ENCODE measurements at places on chromosomes 13 and 19.
A peak's percentile ranks its signal among the peaks of the same experiment; 100 is the strongest.

DNA sequence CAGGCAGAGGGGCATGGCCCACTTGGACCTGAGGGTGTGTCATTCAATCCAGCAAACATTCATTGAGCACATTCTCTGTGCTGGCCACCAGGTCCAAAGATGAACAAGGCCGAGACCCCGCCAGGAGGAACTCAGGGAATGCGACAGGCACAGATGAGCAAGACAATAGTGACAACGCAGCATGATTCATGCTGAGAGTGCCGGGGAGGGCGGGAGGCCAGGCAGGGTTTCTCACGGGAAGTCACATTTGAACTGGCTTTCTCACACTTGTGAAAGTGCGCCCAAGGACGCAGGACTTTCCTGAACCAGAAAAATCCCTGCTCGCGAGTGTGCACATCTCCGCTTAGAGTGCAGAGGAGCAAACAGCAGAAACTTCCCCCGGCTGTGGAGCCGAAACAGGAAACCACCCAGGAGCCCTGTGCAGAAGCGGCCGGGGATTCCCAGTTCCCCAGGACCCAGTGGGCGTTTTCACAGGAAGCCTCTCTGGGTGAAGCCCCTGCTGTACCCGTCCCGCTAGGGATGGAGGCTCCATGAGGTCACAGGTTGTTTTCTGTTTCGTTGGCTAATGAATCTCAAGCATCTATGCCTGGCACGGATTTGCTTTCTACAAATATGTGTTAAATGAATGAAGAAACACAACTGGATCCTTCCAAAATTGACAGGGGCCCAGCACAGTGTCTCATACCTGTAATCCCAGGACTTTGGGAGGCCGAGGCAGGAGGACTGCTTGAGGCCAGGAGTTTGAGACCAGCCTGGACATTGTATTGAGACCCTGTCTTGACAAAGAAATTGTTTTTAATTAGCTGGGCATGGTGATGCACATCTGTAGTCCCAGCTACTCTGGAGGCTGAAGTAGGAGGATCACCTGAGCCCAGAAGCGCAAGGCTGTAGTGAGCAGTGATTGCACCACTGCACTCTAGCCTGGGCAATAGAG lies 68.4 kb upstream of the TM9SF2 start:
- peak; percentile 62 for DNase-seq

DNA sequence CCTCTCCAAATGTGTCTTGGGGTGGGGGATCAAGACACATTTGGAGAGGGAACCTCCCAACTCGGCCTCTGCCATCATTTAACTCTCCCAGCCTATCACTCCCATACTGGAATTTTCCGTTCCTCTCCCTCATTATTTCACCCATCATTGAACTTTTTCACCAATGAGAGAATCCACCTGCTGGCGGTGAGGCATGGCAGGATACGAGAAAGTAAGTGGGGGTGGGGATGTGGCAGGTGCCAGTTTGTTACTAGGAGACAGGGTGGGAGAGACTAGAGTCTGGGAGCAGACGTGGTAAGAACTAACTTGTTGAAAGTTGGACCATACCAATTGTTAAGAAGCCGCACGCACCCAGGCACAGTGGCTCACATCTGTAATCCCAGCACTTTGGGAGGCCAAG lies 6.9 kb downstream of the GIPR start:
- no peak for DNase-seq

DNA sequence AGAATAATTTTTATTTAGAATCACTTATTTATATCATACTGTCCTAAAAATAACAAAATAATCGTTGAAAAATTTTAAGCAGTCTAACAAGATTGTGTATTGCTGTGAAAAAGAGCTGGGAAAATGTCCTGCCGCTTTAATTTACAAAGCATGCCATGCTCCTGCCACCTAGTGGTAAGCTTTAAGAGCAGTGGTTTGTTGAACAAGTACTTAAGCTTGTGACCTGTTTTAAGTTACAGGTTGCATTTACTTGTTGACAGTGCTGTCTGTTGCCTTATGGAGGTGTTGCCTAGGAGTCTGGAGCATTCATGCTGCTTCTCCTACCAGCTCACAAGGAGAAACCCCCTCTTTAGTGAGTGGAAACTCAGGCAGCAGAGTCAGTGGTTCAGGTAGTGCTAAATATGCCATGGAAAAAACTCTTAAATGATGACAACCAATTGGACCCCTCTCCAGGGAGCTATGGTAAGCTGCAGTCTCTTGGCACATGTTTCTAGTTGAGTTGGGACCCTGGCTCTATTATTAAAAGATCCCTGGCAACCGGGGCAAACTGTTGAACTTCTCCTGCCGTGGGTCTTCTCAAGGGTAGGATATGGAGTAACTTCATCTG lies 68.4 kb downstream of the SPATA13 start:
- DNase-seq: peak; percentile 71

- no peak for DNase-seq
These were observed 35.4 kb downstream of the ZNF787 start for GRCh38 chr19:56085571-56086275.

DNA sequence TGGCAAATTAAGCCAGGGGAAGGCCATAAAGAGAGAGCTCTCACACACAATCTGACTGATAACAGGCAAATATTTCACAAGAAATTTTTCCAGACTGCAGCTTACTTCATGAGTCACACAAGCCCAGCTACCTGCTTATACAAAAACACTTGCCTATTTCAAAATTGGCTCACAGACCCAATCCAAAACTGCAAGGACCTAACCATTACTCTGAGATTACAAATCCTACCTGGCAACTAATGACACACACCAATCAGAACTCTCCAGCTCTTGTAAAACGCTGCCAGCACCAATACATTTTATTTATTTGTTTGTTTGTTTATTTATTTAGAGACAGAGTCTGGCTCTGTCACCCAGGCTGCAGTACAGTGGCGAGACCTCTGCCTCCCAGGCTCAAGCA lies 18.1 kb upstream of the ZFP82 start:
- DNase-seq: no peak

- DNase-seq: no peak
These were observed 48.7 kb downstream of the ZNF536 start for GRCh38 chr19:30420881-30421280.

- no peak for DNase-seq
These were observed 210.4 kb upstream of the ZNF536 start for GRCh38 chr19:30161770-30162169.

DNA sequence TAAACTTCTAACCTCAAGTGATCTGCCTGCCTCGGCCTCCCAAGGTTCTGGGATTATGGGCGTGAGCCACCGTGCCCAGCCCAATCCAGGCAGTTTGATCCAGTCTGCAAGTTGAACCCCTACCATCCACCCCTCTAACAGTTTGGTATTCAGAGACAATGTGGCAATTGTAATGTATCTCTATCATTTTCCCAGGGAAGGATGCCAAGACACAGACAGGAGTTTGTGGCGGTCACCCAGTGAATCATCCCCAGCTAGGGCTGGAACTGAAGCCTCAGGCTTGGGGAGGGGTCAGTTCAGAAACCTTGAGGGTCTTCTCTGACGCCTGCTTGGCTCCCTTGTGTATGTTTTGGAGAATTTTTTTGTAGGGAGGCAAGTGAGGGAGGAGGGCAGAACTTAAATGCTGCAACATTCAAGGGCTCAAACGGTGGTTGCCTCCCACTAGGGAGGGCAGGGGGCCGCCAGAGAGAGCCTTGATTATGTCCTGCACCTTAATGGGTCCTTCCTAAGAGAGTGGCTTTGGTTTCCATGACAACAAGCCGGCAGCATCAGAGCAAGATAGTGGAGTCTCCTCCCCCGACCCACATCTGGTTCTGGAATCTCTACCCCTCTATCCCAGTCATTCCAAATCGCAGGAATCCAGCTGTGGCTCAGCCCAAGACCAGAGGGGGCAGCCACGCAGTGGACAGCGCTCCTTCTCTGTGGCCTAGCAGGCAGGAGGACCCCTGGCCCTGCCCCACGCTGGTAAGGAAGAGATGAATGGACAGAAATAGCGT lies 14.9 kb upstream of the FEM1A start:
- DNase-seq: no peak

Data from AML-193 (cell line).